HEK293T (cell line): ENCODE measurements at places on chromosomes 1 and 21.

- DNase-seq: no peak
Measured at GRCh38 chr1:155473151-155473821, 89.3 kb downstream of the ASH1L start.

GRCh38 chr1:34366875-34367624 is 190.3 kb downstream of the C1orf94 start:
- no peak for DNase-seq

GRCh38 chr1:30731806-30732276 is 8.5 kb upstream of the MATN1 start:
- no peak for DNase-seq

- DNase-seq: no peak
Measured at GRCh38 chr1:178241057-178241456, 147.2 kb downstream of the RASAL2 start.

GRCh38 chr1:234751678-234752077 is 141.7 kb upstream of the IRF2BP2 start:
- no peak for DNase-seq

DNA sequence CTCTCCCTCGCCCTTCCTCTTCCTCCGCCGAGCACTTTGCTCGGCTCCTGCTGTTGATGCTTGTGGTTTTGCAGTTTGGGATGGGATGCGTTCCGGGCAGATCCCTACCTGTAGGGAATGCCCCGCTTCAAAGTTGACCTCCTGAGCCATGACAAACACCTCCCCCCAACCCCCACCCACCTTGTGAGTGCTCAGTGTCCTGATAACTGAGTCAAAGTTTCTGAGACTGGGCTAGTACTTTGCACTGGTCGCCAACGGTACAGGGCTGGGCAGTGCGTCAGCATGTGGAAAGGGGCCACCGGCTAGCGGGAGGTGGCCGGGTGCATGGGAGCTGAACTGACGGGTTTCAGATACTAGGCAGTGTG is 771 bp downstream of the RABGAP1L start:
- DNase-seq: peak; percentile 45

GRCh38 chr1:10549904-10550664 is 75.3 kb downstream of the PEX14 start:
- DNase-seq: no peak

DNA sequence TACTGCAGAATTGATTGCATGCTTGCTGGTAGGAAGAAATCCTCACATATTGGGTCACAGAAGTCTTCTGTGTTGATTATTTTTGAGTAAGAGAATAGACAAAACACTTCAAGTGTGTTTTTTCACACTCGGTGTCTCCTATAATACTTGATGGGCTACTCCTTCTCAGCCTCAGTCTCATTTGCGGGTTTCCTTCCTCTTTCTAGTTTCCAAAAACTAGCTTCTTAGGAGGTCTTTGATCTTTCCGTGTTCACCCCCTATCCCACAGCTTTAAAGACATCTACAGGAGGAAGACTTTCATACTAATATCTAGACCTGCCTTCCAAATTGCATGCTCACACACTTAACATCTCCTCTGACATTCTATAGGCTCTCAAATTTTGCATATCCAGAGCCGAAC is 40.7 kb upstream of the NTPCR start:
- DNase-seq: no peak

DNA sequence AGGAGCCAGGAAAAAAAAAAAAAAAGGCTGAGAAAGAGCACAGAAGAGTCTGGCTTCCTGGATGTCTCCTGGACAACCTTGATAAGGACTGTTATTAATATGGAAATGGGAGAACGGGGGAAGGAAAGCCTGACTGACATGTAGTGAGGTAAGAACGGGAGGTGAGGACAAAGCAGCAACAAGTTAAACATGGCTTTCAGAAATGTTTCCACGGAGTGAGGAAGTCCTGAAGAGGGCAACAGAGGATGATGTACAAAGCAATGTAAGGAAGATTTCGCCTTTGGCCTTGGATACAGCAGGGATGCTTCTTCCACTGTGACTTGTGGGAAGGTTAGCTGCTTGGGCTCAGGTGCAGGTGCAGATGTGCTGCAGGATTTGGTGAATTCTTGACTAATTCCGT is 11.9 kb upstream of the NIBAN1 start:
- DNase-seq: no peak

- no peak for DNase-seq
Measured at GRCh38 chr1:172837816-172838679, 179.1 kb downstream of the FASLG start.

DNA sequence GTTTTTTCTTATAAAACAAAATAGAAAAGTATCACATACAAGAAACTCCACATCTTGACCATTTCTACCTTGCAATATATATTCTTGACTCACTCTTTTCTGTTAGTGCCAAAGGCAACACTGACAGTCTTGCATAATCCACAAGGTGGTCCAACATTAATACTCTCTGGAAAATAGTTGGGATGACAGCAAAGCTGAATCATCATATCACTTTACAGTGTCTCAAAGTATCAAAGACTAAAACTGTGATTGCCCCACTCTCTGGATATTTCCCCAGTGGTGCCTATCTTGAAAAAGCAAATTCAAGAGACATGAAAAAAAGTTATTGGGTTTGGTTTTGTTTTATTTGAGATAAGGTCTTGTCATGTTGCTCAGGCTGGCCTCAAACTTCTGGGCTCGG is 14.6 kb upstream of the TGFBR3 start:
- DNase-seq: no peak

DNA sequence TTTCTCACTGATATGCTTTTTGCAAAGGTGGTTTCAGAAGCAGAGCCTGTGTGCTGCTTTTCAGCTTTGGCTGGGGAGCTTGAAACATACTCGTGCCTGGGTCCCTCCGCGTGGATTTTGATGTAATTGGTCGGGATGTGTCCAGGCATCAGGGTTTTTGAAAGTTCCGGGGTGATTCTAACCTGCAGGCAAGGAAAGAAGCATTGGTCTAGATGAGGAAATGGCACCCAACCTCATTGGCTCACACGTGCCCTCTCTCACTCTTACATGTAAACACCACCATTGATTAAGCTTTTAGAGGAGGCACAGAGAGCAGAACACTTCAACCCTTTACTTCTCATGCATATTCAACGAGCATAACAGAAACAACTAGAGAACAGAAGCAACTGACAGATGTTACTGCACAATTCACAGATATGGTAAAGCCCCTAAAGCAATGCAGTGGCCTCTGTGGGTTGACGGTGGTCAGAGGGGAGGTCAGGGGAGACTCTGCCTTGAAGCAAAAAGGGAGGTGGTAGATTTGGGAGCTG is 112.1 kb downstream of the TLR5 start:
- no peak for DNase-seq

- no peak for DNase-seq
Measured at GRCh38 chr1:215872658-215873057, 305.6 kb downstream of the KCTD3 start.

- no peak for DNase-seq
Measured at GRCh38 chr1:38464071-38464661, 395.4 kb downstream of the RRAGC start.

DNA sequence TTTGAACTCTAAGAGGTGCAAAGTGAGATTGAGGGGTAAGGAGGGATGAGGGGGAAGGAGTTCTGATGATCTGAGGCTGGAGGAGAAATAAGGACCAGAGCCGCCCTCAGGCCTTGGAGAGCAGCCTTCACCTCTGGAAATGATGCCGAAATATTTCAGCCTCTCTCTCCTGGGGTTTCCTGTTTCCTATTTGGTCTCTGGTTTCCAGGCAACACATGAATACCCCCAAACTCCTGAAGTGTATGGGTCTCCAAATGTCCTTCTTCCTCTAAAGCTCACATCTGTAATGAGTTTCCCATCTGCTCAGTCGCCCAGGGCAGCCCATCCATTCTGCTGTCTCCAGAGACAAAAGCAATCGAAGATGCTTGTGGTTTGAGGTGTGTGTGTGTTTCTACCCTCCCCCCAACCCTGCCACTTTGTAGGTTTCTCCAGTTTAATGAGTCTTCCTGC is 52.0 kb upstream of the FAM20B start:
- no peak for DNase-seq

DNA sequence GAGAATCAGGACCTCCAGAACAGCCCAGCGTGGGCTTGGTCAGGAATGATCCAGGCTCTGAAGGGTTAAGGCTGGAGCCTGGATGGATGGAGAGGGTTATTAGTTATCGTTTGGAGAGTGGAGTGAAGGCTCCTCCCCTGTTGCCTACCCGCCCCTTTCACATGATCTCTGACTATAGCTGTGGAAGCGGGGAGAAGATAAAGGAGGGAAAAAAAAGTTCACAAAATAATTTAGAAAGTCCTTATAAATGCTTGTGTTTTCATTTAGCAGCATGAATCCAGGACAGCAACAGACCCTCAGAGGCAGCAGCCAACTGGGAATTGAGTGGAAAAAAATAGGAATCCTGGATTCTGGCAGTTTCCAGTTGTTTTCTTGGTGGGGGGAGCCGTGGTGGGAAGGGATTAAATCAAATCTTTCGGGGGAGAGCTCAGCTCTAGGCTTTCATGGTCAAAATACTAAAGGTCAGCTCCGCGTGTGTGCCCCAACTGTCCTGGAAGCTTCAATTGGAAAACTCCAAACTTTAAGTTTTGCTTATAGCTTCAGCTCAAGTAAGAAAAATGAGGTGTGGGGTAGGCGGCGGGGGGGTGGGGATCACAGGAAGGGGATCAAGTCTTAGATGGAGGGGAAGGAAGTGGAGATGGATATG is 595 bp upstream of the DDR2 start:
- DNase-seq: peak; percentile 65

- no peak for DNase-seq
Measured at GRCh38 chr21:42659416-42660117, 6.1 kb downstream of the PDE9A start.

- no peak for DNase-seq
Measured at GRCh38 chr1:2948001-2948750, 73.1 kb upstream of the ACTRT2 start.

- DNase-seq: no peak
Measured at GRCh38 chr1:214546886-214547641, 4.3 kb downstream of the PTPN14 start.

- DNase-seq: no peak
Measured at GRCh38 chr1:115374598-115374997, 36.5 kb upstream of the NGF start.

- peak; percentile 88 for DNase-seq
Measured at GRCh38 chr1:180178511-180179161, 24.0 kb downstream of the QSOX1 start.

GRCh38 chr21:44704636-44705001 is 6.8 kb downstream of the TSPEAR start:
- no peak for DNase-seq

DNA sequence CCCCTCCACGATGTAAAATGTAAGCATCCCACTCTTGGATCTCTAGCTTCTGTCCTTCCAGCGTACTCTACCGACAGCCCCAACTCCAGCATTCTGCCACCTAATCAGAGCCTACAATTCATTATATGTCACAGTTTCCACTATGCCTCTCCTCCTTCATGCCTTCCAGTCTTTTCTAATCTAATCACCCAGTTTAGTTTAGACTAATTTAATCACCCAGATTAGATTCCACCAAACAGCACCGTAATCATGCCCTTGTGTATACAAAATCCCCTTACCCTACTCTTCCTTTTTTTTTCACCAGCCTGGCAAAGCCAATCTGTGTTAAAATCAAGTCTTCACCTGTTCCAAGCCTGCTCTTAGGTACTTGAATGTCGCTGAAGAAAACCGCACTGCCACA is 49.8 kb upstream of the KANK4 start:
- no peak for DNase-seq

GRCh38 chr1:206867716-206868115 is 2.3 kb downstream of the IL20 start:
- no peak for DNase-seq

GRCh38 chr1:182764029-182764727 is 25.4 kb upstream of the NPL start:
- DNase-seq: no peak

DNA sequence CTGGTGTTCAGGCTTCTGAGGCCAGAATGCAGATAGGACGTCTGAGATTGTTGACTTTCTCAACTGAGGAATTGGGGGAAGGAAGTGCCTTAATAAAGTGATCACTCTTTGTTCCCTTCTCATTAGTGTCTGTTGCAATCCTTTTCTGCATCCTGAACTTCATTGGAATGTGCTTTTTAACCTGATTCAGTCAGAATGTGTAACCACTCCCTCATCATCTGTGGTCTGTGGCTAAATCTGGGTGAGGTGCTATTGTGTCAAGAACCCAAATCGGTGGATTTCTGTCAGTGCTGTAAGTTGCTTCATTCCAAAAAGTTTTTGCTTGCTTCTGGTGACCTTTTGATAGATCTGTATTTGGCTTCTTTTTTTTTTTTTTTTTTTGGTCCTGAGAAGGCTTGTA is 38.2 kb downstream of the ARID1A start:
- DNase-seq: no peak

DNA sequence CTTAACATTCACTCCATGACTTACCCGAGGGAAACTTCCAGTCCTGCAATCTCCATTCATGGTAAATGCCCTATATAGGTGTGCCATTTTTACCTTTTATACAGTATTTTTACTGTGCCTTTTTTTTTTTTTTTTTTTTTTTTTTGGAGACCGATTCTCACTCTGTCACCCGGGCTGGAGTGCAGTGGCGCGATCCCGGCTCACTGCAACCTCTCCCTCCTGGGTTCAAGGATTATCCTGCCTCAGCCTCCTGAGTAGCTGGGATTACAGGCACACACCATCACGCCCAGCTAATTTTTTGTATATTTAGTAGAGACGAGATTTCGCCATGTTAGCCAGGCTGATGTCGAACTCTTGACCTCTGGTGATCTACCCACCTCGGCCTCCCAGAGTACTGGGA is 124.4 kb upstream of the PLPPR4 start:
- no peak for DNase-seq

- DNase-seq: no peak
Measured at GRCh38 chr1:232501854-232502253, 128.1 kb downstream of the SIPA1L2 start.

- DNase-seq: no peak
Measured at GRCh38 chr1:6180707-6181311, 688 bp upstream of the CHD5 start.

DNA sequence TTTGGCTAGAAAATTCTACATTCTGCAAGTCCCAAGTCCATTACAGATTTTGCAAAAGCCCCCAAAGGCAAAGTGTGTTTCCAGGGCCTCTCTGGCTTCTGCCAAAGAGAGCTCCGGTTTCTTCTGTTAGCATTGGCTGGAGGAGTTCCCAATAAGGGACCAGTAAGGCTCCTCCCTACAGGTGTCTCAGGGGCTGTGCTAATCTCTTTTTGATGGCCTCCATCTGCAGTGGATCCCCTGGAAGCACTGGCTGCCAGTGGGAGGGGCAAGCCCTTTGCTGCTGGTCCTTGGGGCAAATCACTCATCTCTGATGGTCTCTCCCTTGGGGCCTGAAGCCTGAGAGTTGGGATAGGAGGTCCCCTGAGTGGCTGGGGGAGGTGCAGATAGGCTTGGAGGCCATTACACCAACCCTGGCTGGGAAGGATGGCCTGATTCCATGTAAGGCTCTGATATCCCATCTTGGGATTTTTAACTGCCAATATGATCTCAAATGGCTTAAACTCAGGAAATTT is 89.1 kb upstream of the USP24 start:
- DNase-seq: no peak

- no peak for DNase-seq
Measured at GRCh38 chr1:212431644-212432043, 1.1 kb upstream of the NENF start.

DNA sequence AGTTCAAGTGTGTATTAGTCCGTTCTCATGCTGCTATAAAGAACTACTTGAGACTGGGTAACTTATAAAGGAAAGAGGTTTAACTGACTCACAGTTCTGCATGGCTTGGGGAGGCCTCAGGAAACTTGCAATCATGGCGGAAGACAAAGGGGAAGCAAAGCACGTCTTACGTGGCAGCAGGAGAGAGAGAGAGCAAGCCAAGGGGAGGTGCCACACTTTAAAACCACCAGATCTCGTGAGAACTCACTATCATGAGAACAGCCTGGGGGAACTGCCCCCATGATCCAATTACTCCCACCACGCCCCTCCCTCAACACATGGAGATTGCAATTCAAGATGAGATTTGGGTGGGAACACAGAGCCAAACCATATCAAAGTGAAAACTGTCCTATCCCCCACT is 4.1 kb upstream of the MIS18A start:
- no peak for DNase-seq
